ENCODE measurements at places on chromosomes 2 and 18. TPM values are rescaled to one million over a fixed set of nuclear protein-coding genes. Genes with fewer than 3 reads are reported as not detected.

- DNase-seq = no peak
Observed at GRCh38 chr2:70261501-70261900, 3.6 kb downstream of the PCYOX1 start.

DNA sequence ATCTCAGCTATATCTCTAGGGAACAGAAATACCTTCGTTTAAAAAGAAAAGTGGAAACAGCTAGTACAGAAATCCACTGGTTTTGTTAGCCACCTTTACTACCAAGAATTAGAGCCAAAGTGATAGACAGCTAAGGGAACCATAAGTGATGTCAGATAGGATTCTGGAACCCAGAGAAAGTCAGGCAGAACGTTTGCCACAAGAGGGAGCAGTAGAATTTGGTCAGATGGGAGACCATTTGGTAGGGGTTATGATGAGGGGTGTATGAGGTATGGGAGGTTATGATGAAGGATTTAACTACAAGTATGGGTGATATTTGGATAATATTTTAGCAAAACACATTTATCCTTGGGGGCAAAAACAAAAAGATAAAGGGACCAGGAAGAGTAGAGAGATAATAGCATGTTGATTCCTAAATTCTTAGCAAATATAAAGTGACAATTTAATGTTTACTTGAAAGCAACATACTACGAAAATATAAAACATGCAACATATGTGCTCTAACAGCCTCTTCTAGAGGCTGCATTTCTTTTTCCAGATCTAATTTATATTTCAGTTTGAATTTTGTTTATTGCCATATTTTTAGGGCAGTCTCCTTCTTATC, 3.3 kb downstream of the SLC8A1 start:
- DNase-seq = peak; percentile 27

DNA sequence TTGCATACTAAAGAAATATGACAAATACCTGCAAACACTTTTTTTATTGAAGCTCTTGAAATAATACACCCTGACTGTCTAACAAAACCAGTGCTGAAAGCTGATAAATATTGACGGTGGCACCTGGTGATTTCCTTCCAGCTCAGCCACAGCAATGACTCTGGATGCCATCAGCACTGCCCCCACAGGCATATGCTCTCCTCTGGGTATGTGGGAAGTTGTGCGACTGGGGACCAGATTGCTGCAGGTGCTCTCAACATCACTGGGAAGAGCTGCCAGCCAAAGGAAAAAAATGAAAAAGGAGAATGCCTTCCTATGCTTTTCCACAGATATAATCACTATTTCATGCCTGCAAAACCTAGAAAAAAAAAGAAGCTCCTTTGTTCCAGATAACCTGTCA, 141.5 kb downstream of the PIGN start:
- no peak for DNase-seq

DNA sequence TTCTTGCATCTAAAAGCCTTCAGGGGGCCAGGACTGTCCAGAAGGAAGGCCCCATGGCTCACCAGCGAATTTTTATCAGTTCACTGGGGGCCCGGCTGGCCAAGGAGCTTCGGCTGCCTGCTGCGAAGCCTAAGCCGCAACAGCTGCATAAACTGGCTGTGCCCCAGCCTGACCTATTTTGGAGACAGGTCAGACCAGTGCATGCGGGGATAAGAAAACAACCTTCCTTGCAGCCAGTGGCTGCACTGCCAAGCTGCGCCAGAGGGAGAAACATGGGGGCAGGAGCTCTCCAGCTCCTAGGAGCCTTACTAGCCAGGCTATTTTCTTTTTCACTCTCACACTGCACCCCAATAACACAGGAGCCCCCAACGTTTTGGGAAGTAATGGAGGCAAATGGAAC, 15.2 kb downstream of the PAX3 start:
- DNase-seq = no peak

- DNase-seq = no peak
Observed at GRCh38 chr2:37665604-37666362, 5.7 kb downstream of the CDC42EP3 start.

GRCh38 chr2:216206041-216206703, 97.0 kb downstream of the XRCC5 start:
- no peak for DNase-seq

GRCh38 chr2:24826773-24827145, 33.5 kb downstream of the CENPO start:
- DNase-seq = no peak

- DNase-seq = no peak
Observed at GRCh38 chr2:116810071-116810470, 1004.4 kb upstream of the DDX18 start.

DNA sequence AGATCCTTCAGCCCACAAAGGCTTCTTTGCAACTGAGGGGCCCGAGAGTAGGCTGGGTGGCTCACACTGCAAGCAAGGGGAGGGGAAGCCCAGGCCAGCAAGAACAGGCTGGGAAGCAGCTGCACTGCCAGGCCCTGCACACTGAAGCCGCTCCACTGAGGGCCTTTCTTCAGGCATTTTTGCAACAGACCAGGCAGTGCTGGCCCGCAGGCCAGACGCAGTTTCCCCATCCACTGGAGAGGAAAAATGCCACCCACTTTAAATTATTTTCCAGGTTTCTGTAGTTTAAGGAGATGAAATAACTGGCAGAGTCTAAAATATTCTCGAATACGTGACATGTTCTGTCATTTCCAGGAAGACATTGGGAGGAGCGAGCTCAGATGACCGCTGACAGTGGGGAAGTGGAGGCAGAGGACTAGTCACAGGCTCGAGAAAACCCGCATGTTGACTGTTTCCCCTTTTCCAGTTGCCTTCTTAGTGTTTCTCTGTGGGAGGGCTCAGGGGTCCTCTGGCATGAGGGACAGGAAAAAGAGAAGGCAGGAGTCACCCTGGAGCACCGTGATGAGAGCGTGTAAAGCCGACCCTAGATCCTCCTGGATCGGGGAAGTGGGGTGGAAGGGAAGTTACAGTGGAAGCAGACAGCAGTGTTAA, 53.3 kb upstream of the B3GNT7 start:
- no peak for DNase-seq

GRCh38 chr2:112184121-112184520, 45.9 kb downstream of the FBLN7 start:
- no peak for DNase-seq

DNA sequence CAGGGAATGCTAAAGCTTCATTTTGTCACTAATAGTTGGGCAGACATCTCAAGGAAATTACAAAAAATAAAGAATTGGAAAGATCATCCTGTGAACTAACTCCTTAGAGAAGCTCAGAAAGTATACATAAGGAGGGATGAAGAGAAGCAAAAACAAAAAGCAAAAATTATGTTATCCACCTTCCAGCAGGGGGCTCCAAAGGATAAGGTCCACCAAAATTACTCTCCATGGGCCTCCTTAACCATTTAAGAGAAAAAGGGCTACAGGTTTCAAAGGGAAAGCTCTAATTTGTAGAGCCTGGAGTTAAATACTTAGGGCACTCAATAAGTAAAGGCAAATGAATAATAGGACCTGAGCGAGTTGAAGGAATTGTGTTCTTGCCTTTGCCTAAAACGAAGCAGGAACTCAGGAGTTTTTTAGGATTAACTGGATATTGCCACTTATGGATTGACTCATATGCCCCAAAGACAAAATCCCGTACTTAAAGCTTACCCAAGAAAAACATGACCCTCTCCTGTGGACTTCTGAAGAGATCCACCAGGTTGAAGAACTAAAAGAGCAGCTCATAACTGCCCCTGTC, 1167.9 kb downstream of the DSC3 start:
- DNase-seq = peak; percentile 33

Gene RAX
- not detected for total RNA-seq

Gene ODC1
- 88.3 TPM for total RNA-seq

Gene RAB10
- 128 TPM for total RNA-seq

Data from fibroblast of villous mesenchyme (primary cell).